ENCODE measurements at places on chromosomes 1 and 21.

- DNase-seq, result no peak
These were observed 59.4 kb downstream of the ST6GALNAC3 start for GRCh38 chr1:76133977-76134376.

GRCh38 chr1:119516680-119517079, 9.7 kb downstream of the HSD3B1 start:
- no peak for DNase-seq

DNA sequence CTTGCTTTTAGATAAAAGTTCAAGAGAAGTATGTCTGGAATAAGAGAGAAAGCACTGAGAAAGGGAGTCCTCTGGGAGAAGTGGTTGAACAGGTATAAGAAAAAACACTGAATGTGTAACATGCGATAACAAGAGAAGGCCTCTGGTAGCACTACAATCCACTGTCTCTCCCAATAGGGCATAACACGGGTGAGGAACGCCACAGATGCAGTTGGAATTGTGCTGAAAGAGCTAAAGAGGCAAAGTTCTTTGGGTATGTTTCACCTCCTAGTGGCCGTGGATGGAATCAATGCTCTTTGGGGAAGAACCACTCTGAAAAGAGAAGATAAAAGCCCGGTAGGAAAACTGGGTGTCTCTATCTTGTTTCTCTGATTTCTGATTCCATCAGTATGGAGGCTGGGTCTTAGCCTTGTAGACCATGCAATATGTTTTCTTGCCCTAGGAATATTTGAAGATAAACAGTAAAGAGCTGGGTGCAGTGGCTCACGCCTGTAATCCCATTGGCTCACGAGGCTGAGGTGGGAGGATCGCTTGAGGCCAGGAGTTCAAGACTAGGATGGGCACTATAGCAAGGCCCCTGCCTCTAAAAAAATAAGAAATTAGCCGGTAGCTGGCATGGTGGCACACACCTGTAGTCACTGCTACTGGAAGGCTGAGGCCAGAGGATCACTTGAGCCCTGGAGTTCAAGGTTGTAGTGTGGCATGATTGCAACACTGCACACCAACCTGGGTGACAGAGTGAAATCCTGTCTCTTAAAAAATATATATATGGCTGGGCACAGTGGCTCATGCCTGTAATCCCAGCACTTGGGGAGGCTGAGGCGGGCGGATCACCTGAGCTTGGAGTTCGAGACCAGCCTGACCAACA, 40.4 kb downstream of the DAP3 start:
- peak; percentile 69 for DNase-seq

DNA sequence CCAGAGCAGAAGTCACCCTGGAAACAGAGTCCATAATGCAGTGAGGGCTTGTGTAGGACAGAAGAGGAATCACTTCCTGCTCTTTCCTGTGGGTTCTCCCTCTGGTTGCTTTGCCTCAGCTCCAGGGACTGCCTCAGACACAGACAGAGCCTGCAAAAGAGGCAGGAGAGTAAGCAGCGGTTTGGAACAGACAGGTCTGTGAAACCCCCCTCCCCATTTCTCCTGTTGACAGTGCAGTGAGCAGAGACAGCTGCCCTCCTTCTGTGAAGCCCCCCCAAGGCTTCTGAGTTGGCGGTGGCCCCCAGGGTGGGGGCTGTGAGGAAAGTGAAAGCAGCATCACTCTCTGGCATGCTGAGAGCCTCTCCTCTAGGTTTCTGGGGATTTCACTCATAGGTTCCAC, 53.0 kb downstream of the MAB21L3 start:
- DNase-seq, result no peak

GRCh38 chr1:11338284-11338924, 65.4 kb downstream of the UBIAD1 start:
- DNase-seq, result no peak

- no peak for DNase-seq
These were observed 91.7 kb downstream of the TPR start for GRCh38 chr1:186283374-186283773.

DNA sequence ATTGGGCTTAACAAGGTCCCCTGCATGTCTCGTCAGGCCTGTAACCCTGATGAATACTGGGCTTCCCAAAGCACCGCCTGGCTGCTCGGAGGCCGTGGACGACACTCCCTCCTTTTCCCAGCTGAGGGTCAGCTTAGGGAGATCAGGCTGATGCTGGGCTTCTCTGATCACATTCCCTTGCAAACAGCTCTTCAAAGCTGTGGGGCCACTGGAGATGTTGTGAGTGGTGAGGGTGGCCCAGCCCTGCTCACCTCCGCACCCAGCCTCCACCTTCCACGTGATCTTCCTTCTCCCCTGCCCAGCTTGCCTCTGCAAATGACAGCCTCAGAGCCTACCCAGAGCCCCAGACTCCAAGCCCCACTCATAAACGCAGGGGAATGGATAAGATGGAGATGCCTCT, 195.4 kb downstream of the GRIK3 start:
- no peak for DNase-seq

Measured in NCI-H1417 (cell line).